ENCODE measurements at places on chromosomes 13 and 19.

DNA sequence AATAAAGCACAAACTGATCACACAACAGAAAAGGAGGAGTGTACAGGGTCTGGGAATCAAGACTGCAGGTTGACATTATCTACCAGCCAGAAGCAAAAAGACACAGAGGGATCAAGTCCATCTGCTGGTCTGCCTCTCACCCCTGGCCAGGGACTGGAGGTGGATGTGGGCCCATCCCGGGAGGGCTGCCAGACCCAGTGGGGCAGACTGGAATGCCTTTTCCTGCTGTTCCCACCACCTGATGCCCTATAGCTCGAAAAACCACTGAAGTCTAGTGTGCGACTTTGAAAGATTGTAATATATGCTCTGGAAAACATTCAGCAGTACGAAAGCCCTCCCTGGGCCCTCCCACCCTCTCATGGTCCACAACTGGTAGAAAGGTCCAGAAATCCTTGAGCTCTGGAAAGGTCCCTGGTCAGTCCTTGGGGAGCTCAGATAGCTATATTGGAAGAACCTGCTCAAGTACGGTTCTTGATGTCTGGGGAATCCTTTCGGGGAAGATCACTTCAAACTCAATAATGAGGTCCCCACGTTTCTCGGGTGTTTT, 2.6 kb downstream of the DNAJB1 start:
- DNase-seq, result no peak

GRCh38 chr19:49338691-49339300, 3.6 kb downstream of the CD37 start:
- DNase-seq, result no peak

- no peak for DNase-seq
These were observed 275.6 kb downstream of the DCLK1 start for GRCh38 chr13:35855531-35856019.

DNA sequence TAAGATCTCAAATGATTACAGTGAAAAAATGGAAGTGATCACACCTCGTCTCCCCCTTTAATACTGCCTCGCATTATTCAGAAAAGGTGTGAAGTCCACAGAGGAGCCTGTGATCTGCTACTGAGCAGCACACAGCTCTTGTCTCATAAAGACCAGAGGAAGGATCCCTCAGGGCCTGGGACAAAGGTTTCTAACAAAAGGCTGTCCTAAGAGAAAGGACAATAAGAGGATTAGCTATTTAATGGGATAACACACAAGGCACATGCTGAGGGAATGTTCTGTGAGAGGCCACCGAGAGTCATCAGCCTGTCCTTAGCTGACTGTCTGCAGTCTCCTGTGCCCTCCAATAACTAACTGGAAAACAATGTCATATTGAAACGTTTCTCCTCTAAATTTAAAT, 26.7 kb downstream of the EBPL start:
- DNase-seq, result no peak

Data from NCI-H2171 treated with DMSO at 0.1 percent for 48 hours (cell line).